Stimulated activated CD8-positive, alpha-beta memory T cell treated with anti-CD3 and anti-CD28 coated beads, Interleukin-7, amount 100 ng/mL, for 1 hour (primary cell): ENCODE measurements at places on chromosomes 13 and 19.

DNA sequence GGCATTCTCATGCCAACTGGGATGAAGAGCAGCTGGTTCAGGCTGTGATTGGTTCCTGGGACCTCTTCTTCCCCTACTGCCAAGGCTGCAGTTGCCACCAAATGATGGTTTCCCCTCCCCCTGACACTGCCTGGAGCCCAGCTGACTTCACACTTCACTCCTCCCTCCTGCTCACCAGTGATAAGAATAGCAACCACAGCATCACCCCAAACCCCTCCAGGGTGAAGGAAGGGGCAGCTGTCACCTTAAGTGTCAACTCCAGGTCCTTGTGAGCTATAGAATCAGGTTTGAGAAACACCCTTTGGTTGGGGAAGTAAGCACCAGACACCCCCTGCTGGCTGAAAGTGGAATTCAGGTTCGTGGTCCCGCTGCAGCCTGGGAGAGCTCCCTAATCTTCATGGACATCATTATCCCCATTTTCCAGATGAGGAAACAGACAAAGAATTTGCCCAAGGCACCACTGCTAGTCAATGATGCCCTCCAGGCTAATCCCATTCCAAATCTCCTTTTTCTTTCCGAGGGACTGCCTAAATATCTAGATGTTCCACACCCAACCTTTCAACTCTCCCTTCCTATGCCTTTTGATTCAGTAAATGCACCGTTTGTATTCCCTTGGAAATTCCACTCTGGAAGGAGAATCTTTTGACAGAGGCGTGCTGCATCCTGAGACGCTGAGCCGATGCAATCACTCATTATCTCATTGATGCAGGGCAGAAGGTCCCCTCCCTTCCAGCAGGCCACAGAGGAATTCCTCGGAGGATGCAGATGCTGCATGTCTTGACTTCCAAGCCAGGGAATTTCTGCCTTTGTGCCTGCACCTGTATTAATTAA is 50.6 kb upstream of the UQCRFS1 start:
- DNase-seq, result peak; percentile 35

- no peak for DNase-seq
Measured at GRCh38 chr19:58154287-58154678, 3.7 kb upstream of the ZNF329 start.

GRCh38 chr13:25980255-25980654 is 71.6 kb downstream of the SHISA2 start:
- DNase-seq, result no peak

GRCh38 chr13:23433171-23434153 is at the start of gene SACS:
TSS of gene SACS (minus strand) at chr13:23433702. CDS start at chr13:23411239, 22,463 bp downstream.
- no peak for DNase-seq

DNA sequence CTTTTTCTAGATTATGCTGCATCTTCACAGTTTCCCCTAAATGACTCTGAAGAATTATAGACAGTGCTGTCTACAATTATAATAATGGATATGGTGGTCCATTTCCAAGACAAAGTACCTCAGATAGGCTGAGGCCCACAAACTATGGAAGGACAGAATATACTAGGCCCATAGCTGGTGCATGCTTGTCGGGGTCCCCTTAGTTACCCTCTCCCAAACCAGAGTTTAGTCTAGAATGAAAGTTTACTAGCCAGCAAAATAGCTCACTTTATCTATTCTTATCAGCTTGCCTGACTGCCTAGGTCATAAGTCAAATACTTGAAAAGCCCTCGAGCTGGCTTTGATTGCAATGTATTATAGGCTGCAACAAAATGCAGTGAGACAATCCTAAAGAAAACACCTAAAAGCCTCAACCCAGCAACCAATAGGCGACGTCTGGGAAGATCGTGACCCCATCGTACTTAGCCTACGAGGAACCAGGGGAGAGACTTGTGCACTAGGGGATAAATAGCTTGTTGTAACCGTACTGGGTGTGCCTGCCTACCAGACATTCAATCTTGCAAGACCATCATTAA is 785 bp upstream of the IGFL2 start:
- no peak for DNase-seq

DNA sequence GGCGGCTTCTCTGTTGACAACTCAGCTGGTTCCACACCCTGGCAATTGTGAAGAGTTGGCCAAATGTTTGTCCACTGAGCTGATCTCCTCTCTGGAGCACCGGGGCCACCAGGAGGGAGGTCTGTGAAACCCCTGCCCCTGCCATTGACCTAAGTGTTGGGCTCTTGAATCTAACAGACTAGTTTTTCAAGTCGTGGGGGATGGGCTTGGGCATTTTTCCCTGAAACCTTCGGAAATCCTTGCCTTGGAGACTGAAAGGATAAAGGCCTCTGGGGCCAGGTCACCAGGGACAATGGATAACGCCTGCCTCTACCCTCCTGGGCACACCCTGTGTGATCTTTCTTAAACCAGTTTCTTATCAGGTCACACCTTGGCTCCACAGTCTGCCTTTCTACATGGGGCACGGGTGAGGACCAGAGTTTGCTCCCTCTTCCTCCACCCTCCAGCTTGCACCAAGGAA is 881 bp downstream of the GEMIN7 start:
- no peak for DNase-seq

DNA sequence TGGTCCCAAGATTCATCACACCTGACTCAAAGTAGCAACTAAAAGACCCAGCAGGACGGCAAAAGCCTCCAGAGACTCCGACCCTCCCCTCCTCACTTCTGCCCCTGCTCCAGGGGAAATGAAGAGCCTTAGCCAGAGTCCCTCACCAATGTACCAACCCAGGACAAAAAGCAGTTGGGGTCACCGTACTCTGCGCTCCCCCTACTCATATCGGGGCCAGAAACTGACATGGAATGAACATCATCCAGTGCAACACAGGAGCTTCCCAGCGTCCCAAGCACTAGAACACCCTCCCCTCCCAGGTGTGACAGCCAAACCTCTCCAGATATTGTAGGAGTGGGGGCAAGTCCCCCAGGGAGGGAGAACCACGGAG is 1.7 kb downstream of the EEF2 start:
- no peak for DNase-seq

DNA sequence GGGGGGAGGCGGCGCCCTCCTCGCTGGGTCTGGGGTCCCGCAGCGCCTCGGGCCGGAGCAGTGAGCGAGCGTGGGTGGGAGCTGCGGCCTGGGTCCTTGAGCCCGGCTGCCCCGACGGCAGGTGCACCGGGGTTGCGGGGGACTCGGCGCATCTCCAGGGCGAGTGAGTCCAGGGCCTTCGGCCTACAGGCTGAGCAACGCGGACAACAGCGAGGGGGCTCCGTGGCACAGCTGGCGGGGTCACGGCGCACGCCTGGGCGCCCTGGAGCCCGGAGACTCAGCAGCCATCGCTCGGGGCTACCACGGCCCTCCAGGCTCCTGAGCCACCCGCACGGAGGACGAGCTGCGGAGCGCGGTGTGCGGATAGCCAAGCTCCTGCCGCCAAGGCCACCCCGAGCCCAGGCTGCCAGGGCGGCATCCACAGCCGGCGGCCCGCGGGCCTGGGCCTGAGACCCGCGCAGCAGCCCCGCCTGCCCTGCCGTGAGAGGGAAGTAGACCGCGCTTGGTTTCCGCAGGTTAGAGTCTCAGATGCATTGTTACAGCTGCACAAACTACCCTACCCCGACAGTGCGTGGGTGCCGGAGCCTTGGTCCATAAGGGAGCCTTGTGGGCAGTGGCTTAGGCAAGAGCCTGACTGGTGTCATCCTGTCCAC is 253.9 kb upstream of the SGCG start:
- no peak for DNase-seq

- DNase-seq, result no peak
Measured at GRCh38 chr13:114115796-114116195, 16.6 kb downstream of the RASA3 start.

- peak; percentile 70 for DNase-seq
Measured at GRCh38 chr13:114148521-114148855, 16.1 kb upstream of the RASA3 start.

- DNase-seq, result no peak
Measured at GRCh38 chr19:42422092-42422900, 4.9 kb downstream of the LIPE start.
